ENCODE measurements at places on chromosomes 4 and X.

DNA sequence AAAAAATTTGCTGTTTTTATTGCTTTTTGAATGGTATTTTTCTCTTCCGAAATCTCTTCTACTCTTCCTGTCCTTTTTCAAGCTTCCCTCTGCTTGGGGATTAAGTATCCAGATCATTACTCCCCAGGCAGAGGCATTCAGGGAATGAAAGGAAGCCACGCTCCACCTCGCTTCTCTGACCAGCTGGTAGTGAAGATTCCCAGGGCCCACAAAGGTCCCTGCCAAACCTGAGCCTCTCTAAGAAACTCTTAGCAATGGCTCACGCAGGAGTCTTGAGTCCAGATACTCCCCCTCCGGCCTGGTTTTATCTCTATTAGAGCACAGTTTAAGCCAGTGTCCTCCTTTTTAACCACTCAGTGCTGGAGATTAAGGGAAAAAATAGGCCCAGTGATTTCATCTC, 51.4 kb upstream of the SOD3 start:
- DNase-seq = no peak

- DNase-seq = peak; percentile 0
Measured at GRCh38 chrX:75547783-75548182, 24.9 kb upstream of the ZDHHC15 start.

DNA sequence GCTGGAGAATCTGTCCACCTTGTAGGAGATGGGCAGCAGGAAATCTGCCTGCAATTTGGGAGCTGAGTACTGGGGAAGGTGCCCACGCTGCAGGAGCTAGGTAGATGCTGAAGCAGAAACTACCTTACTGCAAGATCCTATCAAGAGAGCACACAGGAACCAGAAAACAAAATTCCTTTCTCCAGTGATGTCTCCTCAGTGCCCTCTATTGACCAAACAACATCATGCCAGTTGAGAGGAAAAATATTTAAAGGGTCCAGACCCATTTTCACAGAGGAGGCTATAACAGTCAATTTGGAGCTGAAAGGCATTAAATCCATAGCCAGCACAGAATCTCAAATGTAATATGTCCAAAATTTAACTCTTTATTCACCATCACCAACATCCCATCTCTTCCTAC, 406.8 kb downstream of the SLITRK2 start:
- no peak for DNase-seq

- DNase-seq = no peak
Measured at GRCh38 chr4:52410971-52411370, 248.1 kb downstream of the USP46 start.

- no peak for DNase-seq
Measured at GRCh38 chrX:39636481-39636880, 461.3 kb downstream of the BCOR start.

DNA sequence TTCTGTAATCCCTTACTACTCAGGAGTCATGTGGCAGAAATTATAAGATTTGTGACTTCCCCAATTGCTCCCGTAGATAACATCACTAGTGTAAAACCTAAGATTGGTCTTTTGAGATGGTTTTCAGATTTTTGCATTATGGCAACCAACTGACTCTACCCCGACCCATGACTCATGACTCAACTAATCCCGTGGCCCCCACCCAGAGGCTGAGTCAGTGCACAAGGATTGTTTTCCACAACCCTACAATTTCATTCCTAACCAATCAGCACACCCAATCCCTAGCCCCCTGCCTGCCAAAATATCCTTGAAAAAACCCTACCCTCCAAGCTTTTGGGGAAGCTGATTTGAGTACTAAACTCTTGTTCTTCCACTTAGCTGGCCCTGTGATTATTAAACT, 109.4 kb upstream of the FAM9C start:
- peak; percentile 68 for DNase-seq

- peak; percentile 37 for DNase-seq
Measured at GRCh38 chr4:175309041-175309440, 390.9 kb downstream of the ADAM29 start.

DNA sequence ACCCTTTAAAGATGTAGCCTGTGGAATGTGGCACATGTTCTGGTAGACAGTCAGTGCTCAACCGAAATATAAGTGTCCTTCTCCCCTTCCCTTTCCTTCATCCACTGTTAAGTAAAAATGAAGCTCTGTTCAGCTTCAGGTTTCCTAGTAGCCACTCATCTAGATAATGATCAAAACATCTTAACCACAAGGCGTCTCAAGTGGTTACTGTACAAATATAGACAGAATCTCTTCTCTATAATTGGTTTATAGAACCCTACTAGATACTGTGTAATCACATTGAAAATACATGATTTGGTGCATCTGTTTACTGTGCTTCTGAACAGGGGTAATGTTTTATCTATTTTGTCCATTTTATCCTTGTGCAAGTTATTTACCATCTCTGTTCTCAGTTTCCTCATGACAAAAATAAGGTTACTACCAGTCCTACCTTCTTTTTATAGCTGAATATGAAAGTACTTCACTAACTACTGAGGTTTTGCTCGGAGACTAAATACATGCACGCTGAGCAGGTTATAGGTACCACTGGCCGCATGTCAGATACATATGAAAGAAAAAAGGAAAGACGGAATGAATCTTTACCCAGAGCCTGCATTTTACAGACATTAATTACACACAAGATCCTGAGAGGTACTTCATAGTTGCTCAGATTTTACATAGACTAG, 20.3 kb upstream of the SLC25A4 start:
- peak; percentile 55 for DNase-seq

DNA sequence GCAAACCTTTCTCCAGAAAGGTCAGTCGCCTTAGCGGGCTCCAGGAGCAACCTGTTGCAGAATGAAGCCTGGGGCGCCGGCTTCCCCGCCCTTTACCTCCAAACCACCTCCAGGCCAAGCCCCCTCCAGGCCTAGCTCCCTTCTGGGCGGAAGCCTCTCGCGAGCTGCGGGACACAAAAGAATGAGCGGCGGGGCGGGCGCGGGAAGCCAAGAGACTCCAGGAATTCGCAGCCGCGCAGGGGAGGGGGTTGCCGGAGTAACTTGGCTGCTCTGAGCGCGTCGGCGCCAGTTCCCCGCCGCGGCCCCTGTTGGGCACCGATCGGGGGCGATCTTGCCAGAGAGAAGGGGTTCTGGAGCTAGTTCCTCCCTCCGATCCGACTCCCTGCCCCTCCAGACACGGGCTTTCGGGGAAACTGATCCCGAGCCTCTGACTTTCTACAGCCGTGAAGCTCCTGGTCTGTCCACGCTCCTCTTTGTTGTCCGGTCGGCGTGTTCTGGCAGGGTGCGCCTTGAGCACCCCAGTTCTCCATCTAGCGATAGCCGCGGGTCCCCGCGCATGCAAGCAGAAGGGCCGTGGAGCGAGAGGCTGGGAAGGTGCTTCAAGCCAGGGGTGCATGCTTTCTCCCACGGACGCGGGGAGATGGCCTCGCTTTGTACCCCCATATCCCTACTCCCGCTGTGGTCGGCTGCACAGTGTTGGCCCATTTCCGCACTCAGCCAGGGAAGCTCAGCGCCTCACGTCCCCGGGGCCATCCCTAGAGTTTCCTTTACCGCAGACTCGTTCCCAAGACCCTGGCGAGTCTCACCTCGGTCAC, 1.2 kb downstream of the PROM1 start:
- DNase-seq = peak; percentile 17

DNA sequence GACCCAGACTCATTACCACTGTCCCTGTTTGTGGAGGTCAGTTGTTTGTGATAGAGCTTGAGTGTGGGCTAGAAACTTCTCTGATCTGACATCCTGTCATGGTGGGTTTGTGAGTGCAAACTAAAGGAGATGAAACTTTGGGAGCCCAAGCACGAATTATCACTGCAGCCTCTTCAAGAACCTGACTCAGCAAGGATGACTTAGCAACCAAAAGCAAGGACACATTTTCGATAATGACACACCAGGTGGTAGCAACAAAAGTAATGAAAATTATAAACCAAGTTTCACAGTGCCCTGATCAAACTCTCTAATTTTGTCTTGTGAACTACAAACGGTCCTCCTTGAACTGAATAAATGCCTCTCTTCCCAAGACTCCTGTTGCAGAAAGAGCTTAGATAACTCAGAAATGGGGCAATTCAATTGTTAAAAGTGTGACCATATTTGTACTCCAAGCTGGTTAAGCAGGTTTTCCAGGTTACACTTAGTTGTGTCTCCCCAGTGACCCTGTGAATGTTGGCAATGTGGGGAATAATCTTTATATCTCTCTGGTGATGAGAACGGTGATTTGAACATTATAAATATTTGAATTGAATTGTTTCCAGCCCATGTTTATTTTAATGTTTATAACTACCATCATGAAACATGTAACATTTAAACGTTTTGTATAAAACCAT, 52.6 kb upstream of the ATP8A1 start:
- no peak for DNase-seq

DNA sequence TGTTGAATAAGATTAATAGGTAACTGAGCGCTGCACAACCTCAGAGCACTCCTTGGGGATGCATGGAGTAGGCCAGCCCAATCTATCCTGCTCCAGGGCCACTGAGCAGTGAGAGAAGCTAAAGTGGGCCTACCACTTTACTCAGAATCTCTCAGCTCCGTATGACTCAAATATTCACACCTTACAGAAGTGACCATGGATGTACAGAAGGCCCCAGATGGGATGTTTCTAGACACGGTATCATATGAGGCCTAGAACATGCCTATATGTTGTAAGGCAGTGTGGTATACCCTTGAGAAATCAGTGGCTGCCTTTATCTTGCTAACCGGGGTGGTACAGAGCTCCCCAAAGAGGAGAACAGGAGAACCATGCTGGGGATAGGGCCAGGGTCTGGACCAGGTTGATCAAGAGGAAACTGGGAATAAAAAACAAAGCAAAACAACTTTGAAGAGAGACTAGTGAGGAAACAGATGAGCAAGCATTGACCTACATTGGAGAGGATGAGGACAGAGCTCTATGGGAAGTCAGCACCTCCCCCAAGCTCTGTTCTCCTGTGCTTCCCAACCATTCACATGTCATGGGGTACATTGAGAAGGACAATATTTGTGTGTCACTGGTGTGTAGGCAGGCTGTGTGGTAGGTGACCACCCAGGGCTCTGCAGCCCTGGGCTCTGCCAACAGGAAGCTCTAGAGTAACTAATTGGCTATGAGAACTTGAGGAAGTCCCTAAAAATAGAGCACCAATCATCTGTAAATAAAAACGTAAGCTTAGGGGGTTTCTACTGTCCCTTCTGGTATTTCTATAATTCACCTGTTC, 31.4 kb downstream of the HOPX start:
- no peak for DNase-seq

DNA sequence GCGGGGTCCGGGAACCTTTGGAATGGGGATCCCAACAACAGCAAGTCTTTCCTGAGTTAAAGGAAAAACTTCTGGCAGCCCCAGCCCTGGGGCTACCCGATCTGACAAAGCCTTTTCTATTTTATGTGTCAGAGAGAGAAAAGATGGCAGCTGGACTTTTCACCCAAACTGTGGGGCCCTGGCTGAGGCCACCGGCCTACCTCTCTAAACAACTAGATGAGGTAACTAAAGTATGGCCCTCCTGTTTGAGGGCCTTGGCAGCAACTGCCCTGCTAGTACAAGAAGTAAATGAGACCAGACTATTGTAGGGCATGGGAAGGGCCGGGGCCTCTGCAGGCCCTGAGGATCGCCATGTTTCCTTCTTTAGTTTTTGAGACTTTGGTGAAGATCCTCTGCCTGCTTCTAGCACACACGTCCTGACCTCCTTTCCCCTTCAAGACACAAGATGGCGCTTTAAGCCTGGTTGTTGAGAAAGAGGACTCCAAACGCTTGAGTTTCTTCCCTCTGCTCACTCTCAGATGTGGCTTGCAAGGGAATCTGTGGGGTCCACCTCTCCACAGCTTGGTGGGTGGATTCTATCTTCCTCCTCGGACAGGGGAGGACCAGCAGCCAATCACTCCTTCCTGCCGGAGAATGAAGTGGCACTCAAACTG, 18.5 kb upstream of the DRD5 start:
- peak; percentile 63 for DNase-seq

GRCh38 chr4:176781739-176782100, 11.0 kb downstream of the VEGFC start:
- DNase-seq = no peak

DNA sequence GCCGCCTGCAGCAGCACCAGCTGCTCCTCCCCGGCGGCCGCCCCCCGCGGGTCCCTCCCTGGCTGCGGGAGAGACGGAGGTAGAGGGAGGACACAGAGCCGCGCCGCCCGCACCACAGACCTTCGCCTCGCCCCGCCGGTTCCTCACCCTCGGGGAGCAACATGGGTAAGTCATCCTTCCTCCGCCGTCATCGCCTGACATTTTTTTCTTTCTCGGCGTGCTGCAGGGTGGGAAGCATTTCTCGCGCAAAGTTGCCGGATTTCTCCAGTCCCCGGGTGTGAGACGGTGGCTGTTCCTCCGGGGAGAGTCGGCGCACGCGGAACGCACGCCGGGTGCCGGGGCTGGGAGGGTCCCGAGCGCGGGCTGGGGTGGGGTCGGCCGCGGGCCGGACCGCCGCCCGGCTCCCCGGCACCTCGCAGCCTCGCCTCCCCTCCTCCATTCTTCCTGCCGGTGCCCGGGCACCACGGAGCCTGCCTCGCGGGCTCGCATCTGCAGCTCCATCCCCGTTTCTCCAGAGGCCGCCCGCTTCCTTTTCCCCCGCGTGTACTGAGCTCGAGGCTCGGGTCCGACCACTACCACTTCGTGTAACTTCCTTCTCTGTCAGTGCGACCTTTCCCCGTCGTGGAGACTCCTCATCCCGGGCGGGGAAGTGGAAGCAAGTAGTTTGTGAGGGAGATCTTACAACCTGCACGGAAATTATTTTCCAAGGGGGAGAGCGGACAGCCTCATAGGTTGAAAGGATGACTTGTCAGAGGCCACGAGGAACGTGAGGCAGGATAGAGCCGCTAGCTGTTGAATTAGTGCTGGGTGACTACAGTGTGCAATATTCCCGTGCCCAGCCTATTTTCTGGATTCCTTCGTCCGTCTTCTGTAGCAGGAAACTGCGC, 464 bp downstream of the RAP1GDS1 start:
- peak; percentile 74 for DNase-seq

DNA sequence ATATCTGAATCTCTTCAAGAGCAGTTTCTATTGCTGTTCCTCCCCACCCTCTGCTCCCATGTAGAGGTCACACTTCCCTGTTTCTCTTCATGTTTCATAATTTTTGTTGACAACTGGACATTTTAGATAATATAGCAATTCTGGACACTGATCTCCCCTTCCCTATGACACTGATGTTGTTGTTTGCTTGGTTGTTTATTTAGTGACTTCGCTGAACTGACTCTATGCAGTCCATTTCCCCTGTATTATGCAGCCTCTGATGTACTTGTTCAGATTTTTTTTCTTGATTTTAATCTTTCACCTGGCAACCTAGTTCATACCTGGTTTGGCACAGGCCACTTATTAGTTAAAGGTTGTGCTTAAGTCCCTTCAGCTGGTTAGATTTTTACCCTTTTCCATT, 29.2 kb downstream of the CLDN2 start:
- DNase-seq = no peak

- no peak for DNase-seq
Measured at GRCh38 chrX:7120878-7121219, 26.7 kb upstream of the STS start.

DNA sequence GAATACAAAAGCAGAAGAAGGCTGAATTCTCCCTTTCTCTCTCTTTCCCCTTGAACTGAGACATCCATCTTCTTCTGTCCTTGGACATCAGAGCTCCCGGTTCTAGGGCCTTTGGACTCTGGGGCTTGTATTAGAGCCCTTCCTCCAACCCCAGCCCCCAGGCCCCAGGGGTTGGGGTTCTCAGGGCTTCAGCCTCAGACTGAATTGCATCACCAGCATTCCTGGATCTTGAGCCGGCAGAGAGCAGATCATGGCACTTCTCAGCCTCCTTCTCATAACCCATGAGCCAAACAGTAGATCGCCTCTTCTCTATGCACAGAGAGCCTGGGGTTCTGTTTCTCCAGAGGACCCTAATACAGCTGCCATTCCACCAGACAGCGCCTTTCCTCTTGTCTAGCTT, 25.3 kb upstream of the CLDN24 start:
- DNase-seq = peak; percentile 17

- peak; percentile 48 for DNase-seq
Measured at GRCh38 chr4:166823126-166823525, 411.2 kb downstream of the SPOCK3 start.

All from M059J (cell line).